ENCODE measurements at places on chromosomes 13 and 19.

DNA sequence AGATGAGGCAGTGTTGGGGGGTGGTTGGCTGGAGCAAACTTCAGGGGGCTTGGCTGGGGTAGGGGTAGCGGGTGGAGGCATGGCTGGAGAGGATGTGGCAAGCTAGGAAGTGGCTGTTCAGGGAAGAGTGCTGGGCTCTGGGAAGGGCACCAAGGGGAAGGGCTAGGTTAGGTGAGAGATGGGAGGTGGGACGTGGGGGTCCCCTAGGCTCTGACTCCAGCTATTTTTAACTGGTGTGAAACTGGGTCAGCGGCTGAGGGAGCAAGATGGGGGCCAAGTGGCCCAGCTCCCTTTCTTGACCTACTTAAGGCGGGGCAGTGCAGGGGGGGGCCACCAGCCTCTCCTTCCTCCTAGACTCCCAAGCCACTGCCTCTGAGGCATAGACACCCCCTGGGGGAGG lies 7.3 kb downstream of the KCNC3 start:
- H3K27me3 ChIP-seq: no peaks in the 10 kb centered on the region
- no peak overlapping the region for H3K4me3 ChIP-seq
- no peak for DNase-seq
- no peaks in the 10 kb centered on the region for H3K36me3 ChIP-seq

DNA sequence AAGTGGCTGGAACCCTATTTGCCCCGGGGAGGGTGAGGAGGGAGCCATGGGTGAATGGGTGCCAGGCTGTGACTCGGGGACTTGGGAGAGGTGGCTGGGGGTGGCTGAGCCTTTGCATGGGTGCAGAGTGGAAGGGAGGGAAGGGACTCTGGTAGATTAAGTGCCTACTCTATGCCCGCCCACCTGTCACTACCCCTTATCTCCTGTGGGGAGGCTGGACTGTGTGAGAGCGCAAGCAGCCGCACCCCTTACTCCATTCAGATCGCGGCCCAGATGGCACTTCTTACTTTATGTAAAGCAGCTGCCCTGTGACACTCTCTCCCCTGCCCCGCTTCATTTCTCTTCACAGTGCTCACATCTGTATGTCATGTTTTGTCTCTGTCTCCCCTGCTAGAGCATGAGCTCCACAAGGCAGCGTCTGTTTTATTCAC lies 2.9 kb downstream of the KASH5 start:
- no peak for DNase-seq
- no peaks in the 10 kb centered on the region for H3K4me1 ChIP-seq
- no peaks in the 10 kb centered on the region for H3K36me3 ChIP-seq
- H3K4me3 ChIP-seq: no peak overlapping the region

GRCh38 chr19:3748965-3749364 lies 12.5 kb downstream of the APBA3 start:
- H3K36me3 ChIP-seq: peaks cover 39% of the 10 kb centered on the region
- no peaks in the 10 kb centered on the region for H3K4me1 ChIP-seq
- no peak overlapping the region for H3K4me3 ChIP-seq
- H3K27me3 ChIP-seq: no peaks in the 10 kb centered on the region
- H3K27ac ChIP-seq: no peak overlapping the region

DNA sequence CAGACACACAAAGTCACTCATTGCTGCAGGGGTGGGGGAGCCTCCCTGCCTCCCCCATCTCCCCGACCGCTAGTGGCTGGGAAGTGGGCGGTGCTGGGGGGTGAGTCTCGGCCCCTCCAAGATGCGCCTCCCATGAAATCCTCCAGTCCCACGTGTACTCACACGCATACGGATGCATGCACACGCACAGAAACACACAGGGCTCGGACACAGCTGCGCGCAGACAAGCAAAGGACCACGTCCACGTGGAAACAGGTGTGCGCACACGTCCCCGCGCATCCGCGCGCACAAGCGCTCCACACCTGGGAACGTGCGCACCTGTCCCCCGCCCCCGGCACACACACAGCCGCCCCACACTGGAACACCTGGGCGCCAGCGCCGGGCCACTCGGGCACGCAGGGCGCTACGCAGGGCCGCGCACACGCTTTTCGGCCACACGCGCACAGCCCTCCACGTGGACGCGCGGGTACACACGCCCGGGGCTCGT lies 687 bp downstream of the MATK start:
- H3K27ac ChIP-seq: peak overlapping the region; percentile 24
- no peaks in the 10 kb centered on the region for H3K36me3 ChIP-seq
- no peak for DNase-seq
- peaks cover 7% of the 10 kb centered on the region for H3K27me3 ChIP-seq
- no peaks in the 10 kb centered on the region for H3K4me1 ChIP-seq

- H3K27me3 ChIP-seq: no peaks in the 10 kb centered on the region
- no peak overlapping the region for H3K4me3 ChIP-seq
- no peak overlapping the region for H3K27ac ChIP-seq
- H3K36me3 ChIP-seq: no peaks in the 10 kb centered on the region
Measured at GRCh38 chr13:106455190-106455589, 80.3 kb downstream of the EFNB2 start.

DNA sequence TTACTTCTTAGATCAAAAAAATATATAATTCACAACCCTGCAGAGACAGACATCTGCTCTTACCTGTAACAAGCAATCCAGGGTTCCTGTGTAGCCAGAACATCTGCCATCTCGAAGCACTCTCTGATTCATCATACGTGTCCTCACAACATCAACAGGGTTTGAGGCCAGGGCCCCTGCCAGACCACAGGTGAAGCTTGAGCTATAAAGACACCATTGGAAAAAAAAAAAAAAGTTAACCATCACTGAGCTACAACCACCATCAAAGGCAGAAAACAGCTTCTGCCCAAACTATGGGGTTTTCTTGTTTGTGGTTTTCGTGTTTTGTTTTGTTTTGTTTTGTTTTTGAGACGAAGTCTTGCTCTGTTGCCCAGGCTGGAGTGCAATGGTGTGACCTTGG lies 19.3 kb downstream of the SLC25A30 start:
- H3K4me1 ChIP-seq: peaks cover 15% of the 10 kb centered on the region
- H3K4me3 ChIP-seq: no peak overlapping the region
- peaks cover 80% of the 10 kb centered on the region for H3K36me3 ChIP-seq
- no peak for DNase-seq
- no peak overlapping the region for H3K27ac ChIP-seq
- H3K27me3 ChIP-seq: no peaks in the 10 kb centered on the region

DNA sequence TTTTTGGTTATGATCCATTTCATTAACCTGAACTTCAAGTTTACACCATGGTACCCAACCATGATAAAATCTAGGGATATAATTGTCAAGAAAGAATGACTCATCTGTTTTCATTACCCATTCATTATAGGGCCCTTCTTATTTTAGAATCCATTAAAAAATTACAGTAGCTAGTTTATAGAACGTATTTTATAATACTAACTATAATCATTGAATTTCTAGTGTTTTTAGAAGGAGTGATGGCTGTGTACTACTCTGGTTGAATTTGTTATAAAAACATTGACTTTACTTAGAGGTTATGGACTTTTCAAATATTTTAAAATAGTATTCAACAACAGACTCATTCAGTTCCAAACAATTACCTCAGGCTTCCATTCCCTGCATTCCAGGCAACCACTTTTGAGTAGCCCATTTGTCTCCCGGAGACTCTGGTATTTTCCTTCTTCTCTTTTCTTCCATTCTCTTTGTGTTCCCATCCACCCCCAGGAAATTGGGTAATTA lies 71.9 kb upstream of the KLF12 start:
- H3K36me3 ChIP-seq: no peaks in the 10 kb centered on the region
- no peaks in the 10 kb centered on the region for H3K4me1 ChIP-seq
- no peak overlapping the region for H3K27ac ChIP-seq
- no peak overlapping the region for H3K4me3 ChIP-seq
- no peaks in the 10 kb centered on the region for H3K27me3 ChIP-seq

GRCh38 chr19:10521461-10522171 lies 4.4 kb upstream of the S1PR5 start:
- H3K36me3 ChIP-seq: no peaks in the 10 kb centered on the region
- peaks cover 40% of the 10 kb centered on the region for H3K27me3 ChIP-seq
- DNase-seq: no peak
- no peak overlapping the region for H3K4me3 ChIP-seq
- H3K27ac ChIP-seq: no peak overlapping the region

GRCh38 chr13:108102771-108103170 lies 112.6 kb downstream of the LIG4 start:
- no peaks in the 10 kb centered on the region for H3K27me3 ChIP-seq
- H3K36me3 ChIP-seq: no peaks in the 10 kb centered on the region
- no peak overlapping the region for H3K4me3 ChIP-seq
- no peaks in the 10 kb centered on the region for H3K4me1 ChIP-seq
- DNase-seq: no peak

DNA sequence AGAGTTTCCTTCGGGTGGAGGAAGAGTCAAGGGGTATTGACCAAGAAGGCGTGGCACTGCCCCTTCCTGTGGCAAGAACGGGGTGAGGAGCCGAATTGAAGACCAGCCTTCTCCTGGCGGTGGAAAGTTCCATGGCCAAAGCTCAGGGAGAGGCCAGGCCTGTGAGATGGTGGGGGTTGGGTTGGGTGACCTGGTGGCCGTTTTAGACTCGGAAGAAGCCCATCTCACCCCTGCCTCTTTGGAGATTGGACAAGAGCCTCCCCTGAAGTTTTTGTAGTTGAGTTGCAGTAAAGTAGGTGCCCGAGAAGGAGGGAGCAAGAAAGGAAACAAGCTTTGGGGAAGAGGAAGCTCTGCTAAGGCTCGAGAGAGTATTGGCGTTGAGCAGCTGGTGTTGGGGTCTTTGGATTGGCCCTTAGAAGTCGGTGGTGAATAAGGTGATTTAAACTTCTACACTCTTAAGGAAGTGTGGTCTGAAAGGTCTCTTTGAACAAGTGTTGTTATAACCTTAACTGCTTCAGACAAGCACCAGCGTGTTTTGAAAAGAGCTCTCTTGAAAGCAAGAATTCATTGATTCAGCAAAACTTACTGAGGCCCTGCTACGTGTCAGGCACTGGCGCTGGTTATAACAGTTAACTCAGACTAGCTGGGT lies 964 bp downstream of the SPINT2 start:
- no peaks in the 10 kb centered on the region for H3K27me3 ChIP-seq
- H3K4me1 ChIP-seq: peaks cover 16% of the 10 kb centered on the region
- H3K36me3 ChIP-seq: no peaks in the 10 kb centered on the region
- peak; percentile 74 for DNase-seq
- H3K4me3 ChIP-seq: peak overlapping the region; percentile 64

DNA sequence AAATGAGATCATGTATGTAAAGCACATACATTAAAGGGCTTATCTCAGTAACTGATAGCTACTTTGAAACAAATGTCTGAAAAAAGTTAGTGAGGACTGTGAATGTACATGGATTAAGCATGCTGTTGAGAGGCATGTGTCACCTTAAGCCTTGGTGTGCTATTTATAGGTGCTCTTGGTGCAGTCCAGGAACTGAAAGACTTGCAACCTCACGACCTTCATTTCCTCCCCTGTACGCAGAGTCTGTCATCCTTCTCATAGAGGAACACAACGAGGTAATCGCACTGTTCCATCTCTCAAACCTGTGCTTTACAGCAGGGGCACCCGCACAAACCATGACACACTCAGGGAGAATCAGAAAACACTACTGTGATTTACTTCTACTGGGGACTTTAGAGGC lies 65.6 kb downstream of the UFM1 start:
- DNase-seq: no peak
- H3K27me3 ChIP-seq: no peaks in the 10 kb centered on the region
- H3K27ac ChIP-seq: no peak overlapping the region
- no peaks in the 10 kb centered on the region for H3K36me3 ChIP-seq
- no peak overlapping the region for H3K4me3 ChIP-seq

GRCh38 chr19:34387446-34387810 lies 16.8 kb upstream of the PDCD2L start:
- no peaks in the 10 kb centered on the region for H3K27me3 ChIP-seq
- H3K4me3 ChIP-seq: no peak overlapping the region
- DNase-seq: no peak
- no peak overlapping the region for H3K27ac ChIP-seq
- peaks cover 76% of the 10 kb centered on the region for H3K36me3 ChIP-seq
- H3K4me1 ChIP-seq: no peaks in the 10 kb centered on the region

GRCh38 chr19:15337202-15337601 lies 4.9 kb upstream of the BRD4 start:
- DNase-seq: no peak
- peaks cover 17% of the 10 kb centered on the region for H3K4me1 ChIP-seq
- no peaks in the 10 kb centered on the region for H3K27me3 ChIP-seq
- H3K36me3 ChIP-seq: no peaks in the 10 kb centered on the region
- H3K4me3 ChIP-seq: no peak overlapping the region
- H3K27ac ChIP-seq: no peak overlapping the region

DNA sequence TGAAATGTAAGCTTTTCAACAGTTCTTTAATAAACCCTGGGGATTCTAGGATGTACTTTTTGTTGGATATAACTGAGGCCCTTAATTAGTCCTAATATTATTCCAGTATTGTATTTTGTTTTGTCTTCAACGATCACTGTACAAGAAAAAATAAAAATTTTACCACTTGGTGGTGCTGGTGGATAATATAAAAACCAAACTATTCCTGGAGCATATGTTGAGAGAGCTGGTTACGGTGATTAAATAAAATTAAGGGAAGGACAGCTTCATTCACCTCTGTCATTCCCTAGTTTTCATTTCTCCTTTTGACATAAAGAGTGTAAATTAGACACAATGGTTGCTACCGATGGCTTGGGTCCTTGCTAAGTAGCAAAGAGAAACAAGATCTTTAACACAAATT lies 598.6 kb upstream of the PCDH20 start:
- no peak overlapping the region for H3K27ac ChIP-seq
- DNase-seq: no peak
- H3K36me3 ChIP-seq: no peaks in the 10 kb centered on the region
- no peaks in the 10 kb centered on the region for H3K27me3 ChIP-seq
- no peaks in the 10 kb centered on the region for H3K4me1 ChIP-seq

GRCh38 chr19:32686847-32687475 lies 4.7 kb upstream of the NUDT19 start:
- no peaks in the 10 kb centered on the region for H3K27me3 ChIP-seq
- H3K27ac ChIP-seq: no peak overlapping the region
- no peak for DNase-seq
- H3K4me1 ChIP-seq: peaks cover 13% of the 10 kb centered on the region

DNA sequence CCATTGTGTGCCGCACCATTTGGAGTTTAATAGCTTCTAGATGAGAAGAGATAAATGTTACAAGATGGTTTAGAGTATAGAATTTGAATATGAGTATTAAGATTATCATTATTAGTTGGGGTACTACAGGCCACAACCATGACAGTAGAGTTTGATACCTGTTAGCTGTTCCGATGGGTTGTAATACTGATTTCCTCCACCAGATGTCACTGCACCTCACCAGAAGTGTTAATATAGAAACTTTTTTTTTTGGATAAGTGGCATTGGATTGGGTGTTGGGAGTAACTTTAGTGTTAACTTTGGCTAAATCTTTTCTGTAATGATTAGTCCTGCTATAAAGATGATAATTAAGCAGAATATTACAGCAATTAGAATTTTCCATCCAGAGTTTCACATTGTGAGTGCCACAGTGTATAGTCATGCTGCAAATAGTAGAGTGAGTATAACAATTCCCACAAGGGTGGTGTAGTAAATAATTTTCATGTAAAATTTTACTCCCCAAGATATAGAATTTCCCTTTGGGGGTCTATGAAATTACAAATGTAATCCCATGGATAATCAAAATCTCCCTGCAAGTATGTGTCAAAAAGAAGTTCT lies 56.3 kb downstream of the PSG3 start:
- no peak for DNase-seq
- H3K4me1 ChIP-seq: no peaks in the 10 kb centered on the region
- H3K36me3 ChIP-seq: no peaks in the 10 kb centered on the region
- H3K27ac ChIP-seq: no peak overlapping the region
